Iris pigment epithelial cell (primary cell): ENCODE measurements at places on chromosomes 1 and 21.

GRCh38 chr1:211735208-211736170 lies 60.1 kb upstream of the NEK2 start:
- peak; percentile 87 for DNase-seq

- DNase-seq = no peak
These were observed 278.0 kb downstream of the RGS7 start for GRCh38 chr1:241079047-241079446.

- no peak for DNase-seq
These were observed 16.4 kb downstream of the PPP2R5A start for GRCh38 chr1:212301580-212301979.

DNA sequence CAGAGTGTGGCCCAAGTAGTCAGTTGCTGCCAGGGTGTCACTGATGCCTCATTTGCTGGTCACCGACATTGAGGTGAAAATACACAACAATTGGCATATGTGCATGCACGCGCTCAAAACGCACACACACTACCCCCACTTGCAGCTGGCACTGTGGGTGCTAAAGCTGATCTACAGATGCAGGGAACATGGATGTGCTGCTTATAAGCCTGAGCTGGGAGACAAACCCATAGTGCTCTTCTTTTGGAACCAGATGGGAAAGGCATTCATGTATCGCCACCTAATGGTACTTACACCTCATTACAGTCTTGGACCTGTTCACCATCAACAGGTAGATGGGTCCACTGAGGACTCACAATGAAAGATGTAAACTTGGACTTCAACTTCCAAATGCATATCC lies 70.3 kb upstream of the CAMK1G start:
- DNase-seq = peak; percentile 67

- DNase-seq = peak; percentile 33
These were observed 275.0 kb downstream of the HMCN1 start for GRCh38 chr1:186009039-186009737.

DNA sequence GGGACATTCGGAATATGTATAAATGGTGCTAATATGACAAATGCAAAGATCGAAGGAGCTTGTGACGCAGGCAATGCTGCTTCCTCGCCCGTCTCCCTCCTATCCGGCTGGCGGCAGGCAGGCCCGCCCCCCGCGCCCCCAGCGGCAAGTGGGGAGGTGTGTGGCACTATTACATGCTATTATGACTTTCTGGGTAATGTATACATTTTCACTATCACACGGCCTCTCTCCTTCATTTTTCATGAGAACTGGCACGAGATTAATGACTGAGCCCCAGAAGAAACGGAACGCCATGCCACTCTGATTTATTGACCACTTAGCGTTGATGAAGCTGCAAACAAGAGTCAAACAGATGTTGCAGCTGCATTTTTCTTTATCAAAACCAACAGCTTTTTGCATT lies 138.9 kb upstream of the VAMP3 start:
- DNase-seq = no peak

DNA sequence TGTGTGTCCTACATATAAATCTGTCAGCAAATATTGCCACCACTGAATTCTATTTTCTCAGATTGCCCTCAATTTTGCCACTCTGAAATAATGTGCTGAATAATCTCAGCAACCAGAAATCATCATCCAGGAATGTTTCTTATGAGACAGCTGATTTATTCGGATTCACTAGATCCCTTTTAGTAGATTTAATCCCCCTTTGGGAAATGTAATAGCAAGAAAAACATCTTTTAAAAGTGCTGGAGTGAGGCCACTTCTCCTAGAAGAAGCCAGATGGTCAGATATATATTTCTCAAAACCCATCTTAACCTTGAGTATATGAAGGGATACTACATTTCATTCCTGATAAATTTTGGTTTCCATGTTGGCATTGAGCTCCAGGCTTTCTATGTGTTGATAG lies 327.7 kb downstream of the SMYD3 start:
- no peak for DNase-seq

DNA sequence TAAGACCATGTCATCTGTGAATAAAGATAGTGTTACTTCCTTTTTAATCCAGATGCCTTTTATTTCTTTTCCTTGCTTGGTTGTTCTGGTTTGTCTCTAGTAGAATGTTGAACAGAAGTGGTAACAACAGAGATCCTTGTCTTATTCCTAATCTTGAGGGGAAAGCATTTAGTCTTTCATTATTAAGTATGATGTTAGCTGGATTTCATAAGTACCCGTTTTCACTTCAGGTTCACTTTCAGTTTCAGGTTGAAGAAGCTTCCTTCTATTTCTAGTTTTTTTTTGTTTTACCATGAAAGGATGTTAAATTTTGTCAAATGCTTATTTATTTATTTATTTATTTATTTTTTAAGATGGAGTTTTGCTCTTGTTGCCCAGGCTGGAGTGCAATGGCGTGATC lies 22.3 kb upstream of the AGPAT3 start:
- no peak for DNase-seq

- peak; percentile 84 for DNase-seq
These were observed 23.6 kb upstream of the DNM3 start for GRCh38 chr1:171817511-171818265.
